Lung (tissue), 17 donors: ENCODE measurements at places on chromosomes 13 and 19. TPM values are rescaled to one million over a fixed set of nuclear protein-coding genes. Genes with fewer than 3 reads are reported as not detected.

- no peak for DNase-seq
Measured at GRCh38 chr13:110525328-110526319, 35.9 kb downstream of the RAB20 start.

DNA sequence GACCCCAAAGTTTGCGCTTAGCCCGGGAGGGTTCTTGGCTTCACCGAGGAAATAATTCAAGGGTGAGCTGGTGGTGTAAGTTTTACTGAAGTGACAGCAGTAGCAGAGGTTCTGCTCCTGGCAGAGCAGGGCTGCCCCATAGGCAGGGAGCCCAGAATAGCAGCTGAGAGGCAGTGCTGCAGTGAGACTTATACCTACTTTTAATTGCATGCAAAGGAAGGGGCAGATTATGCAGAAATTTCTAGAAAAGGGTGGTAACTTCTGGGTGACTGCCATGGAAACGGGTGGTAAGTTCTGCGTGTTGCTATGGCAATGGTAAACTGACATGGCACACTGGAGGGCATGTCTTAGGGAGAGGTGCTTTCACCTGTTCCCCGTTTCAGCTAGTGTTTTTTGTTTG is 17.5 kb upstream of the CAMSAP3 start:
- DNase-seq: no peak

- DNase-seq: no peak
Measured at GRCh38 chr19:48401287-48401686, 7.8 kb downstream of the GRIN2D start.

Gene SHISA7
- 0.03 TPM for total RNA-seq

Gene ZFR2
- 0.21 TPM for total RNA-seq

Gene PTPRH
- 0.37 TPM for total RNA-seq

Gene MBD3L3
- not detected for total RNA-seq
